Caki2 (cell line): ENCODE measurements at places on chromosomes 5 and 9. TPM values are rescaled to one million over a fixed set of nuclear protein-coding genes. Genes with fewer than 3 reads are reported as not detected.
A peak's percentile ranks its signal among the peaks of the same experiment; 100 is the strongest.

SV2C gene
- not detected in 2 replicates for total RNA-seq

SLC22A4 gene
- 5.2 TPM in 1 of 2 replicates, not detected in the other for total RNA-seq

FPGS gene
- total RNA-seq = 76.5 and 99.2 TPM in 2 replicates

NDUFS4 gene
- 62.3 and 87.7 TPM in 2 replicates for total RNA-seq

OLFM1 gene
- 2.6 and 3.7 TPM in 2 replicates for total RNA-seq

DNAI1 gene
- not detected in 2 replicates for total RNA-seq

SLC6A18 gene
- not detected in 2 replicates for total RNA-seq

CTNND2 gene
- total RNA-seq = not detected in 2 replicates

CBY3 gene
- total RNA-seq = not detected in 2 replicates

GRCh38 chr5:88503406-88503805 lies 234.8 kb upstream of the TMEM161B start:
- DNase-seq = no peak

- DNase-seq = no peak
Measured at GRCh38 chr9:748861-749497, 92.5 kb upstream of the DMRT1 start.

GRCh38 chr9:123548741-123549545 lies 192.9 kb downstream of the CRB2 start:
- DNase-seq = no peak

- no peak for DNase-seq
Measured at GRCh38 chr5:87741881-87742280, 329.2 kb upstream of the CCNH start.

DNA sequence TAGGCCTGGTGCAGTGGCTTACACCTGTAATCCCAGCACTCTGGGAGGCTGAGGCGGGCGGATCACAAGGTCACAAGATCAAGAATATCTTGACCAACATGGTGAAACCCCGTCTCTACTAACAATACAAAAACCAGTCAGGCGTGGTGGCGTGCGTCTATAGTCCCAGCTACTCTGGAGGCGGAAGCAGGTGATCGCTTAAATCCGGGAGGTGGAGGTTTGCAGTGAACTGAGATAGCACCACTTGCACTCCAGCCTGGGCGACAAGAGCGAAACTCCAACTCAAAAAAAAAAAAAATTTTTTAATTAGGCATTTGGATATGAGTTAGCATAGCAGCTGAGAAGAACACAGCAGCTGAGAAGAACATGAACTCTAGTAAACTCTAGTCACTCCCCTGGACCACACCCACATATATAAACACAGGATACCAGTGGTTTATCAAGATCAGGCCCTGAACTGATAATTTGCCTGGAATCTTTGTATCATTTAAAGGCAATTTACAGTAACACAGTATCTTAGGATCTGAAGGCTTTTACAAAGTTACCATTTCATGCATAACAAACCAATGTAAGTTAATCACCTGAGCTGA lies 4.6 kb upstream of the UGCG start:
- DNase-seq = peak; percentile 73

DNA sequence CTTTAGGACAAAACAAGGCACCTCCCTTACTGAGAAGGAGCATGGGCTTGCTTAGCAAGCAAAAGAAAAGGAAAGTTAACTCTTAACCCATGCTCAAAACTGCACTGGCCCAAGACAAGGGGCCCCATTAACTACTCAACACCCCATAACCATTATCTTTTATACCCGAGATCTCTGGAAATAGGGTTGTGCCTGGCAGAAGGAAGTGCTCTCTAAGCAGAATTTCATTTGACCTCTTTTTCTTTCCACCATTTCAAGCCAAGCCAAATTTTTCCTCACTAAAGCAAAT lies 167.2 kb downstream of the RASEF start:
- no peak for DNase-seq

DNA sequence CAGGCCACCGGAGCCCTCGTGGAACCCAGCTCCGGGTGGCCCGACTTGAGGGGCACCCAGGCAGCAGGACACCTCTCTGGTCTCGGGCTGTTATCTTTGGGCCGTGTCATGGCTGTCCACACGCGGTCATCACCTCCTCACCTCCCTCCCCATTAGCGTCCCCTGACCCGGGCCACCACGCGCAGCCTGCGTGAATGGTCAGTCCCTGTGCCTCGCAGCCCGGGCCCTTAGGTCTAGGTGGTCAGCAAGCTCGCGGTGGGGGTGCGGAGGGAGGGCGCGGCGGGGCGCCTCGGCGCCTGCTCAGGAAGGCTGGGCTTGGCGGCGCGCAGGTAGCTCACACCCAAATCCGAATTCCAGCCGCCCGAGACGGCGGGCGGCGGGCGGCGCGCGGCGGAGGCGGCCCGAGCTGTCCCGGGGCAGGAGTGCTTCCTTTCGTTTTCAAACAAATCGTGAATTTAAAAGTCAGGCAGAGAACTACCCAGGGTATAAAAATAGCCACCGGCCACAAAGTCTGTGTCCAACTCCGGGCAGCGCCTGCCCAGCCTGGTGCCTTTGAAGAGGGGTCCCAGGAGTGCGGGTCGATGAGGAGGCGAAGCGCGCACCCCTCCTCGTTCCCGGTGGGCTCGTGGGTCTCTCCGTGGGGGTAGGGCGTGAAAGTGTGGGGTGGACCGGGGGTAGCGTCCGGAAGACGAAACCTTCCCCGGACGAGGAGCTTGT lies 1.0 kb upstream of the RXRA start:
- peak; percentile 44 for DNase-seq

DNA sequence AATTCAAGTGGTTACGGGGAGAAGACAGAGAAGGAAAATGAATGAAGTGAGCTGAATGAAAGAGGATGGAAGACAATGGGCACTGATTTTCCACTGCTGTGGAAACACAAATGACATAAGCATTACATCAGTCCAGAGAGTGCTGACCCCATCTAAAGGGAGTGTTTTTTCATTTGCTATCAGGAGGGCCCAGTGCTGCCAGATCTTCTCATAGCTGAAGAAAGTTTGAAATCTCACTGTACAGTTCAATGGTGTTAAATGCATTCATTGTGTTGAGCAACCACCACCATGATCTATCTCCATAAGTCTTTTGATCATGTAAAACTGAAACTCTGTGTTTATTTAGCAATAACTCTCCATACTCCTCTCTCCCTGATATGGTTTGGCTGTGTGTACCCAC lies 41.5 kb upstream of the STARD4 start:
- no peak for DNase-seq

- DNase-seq = no peak
Measured at GRCh38 chr5:107776922-107777740, 106.4 kb upstream of the EFNA5 start.

GRCh38 chr5:149886692-149887470 lies 57.7 kb downstream of the PDE6A start:
- peak; percentile 12 for DNase-seq

- no peak for DNase-seq
Measured at GRCh38 chr5:9833871-9834270, 203.7 kb upstream of the TAS2R1 start.

DNA sequence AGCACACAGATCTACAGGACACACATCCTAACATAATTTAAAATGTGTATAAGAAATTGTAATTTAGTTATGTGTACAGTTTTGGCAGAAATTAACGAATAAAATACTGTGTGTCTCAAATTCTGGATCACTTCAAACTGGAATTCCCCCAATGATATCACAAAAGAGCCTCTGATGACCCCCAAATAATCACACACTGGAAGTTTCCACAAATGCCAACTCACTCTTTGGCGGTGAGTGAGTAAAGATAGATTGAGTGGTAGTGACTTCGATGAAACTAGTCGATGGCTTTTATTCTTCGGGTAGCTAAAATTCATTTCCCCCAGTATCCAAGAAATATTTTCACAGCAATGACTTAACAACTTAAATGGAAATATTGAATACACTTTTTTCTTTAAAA lies 2.2 kb downstream of the ZNF366 start:
- no peak for DNase-seq

- no peak for DNase-seq
Measured at GRCh38 chr5:125331987-125332598, 585.7 kb upstream of the ZNF608 start.

- no peak for DNase-seq
Measured at GRCh38 chr9:33133186-33133585, 34.0 kb downstream of the B4GALT1 start.

GRCh38 chr5:34609951-34610441 lies 46.1 kb upstream of the RAI14 start:
- DNase-seq = no peak

GRCh38 chr5:147963948-147964693 lies 57.8 kb upstream of the C5orf46 start:
- no peak for DNase-seq

DNA sequence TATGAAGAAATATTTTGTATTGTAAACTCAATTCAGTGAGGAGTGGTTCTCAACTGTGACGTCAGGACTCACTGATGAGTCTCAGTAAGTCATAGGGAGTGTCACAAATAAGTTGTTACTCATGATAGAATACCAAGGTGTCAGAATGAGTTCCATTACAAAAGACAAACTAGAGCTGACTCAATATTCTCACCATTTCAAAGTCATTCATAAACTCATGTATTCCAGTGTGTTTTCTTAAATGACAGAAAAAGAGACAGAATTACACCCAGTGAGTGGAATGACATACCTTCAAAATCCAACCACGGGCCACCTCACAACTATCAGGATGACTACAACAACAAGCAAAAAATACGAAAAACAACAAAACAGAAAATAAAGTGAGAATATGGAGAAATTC lies 321.5 kb downstream of the ENC1 start:
- no peak for DNase-seq

GRCh38 chr5:113809626-113810025 lies 296.1 kb downstream of the YTHDC2 start:
- no peak for DNase-seq

DNA sequence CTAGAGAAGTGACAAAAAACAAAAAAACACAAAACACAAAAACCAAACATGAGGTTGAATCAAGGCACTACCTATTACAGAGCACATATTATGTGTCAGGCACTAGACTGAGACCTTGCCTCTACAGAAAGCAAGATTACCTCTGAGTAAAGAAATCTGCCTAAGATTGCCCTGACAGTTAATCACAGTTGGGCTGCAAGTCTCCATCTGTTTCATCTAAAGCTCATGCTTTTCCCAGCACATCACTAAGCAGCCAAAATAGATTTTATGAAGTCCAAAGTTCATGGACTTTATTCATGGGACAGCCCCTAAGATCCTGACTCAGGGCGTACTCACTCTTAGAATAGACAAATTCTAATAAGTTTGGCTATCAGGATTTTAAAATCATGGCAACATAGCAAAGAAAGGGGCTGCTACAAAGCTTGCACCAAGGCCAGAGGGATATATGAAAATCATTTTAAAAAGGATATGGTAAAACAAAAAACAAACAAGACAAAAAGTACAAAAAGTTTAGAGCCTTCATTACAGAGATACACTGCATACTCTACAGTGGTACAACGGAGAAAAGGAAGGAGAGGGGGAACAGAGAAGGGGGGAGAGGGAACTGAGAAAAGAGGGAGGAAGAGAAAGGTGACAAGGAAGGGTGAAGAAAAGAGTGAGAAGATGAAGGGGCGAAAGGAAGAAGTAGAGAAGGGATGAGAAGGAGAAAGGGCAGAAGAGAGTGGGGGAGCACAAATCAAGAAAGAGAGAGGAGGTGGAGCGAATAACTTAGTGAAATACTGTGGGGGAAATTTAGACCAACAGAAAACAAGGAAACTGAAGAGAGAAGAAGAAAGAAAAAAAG lies 58.2 kb downstream of the RICTOR start:
- peak; percentile 34 for DNase-seq

- DNase-seq = no peak
Measured at GRCh38 chr5:7610531-7611177, 214.7 kb downstream of the ADCY2 start.

DNA sequence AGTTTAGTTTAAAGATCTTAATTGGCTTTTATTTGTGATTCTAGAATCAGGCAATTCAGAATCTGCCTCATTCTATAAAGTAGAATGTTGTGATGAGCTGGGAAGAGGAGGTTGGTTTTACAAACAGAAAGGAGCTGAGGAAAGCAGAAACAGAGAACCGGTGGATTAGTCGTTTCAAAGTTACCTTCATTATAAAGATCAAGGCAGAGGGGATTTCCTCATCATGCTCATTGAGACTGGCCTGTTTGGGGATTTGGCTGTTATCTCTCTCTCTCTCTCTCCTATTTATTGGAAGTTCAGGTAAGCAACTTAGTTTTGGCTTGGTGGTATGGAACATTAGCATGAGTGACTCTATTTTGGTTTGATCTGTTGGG lies 134.0 kb downstream of the GCNT1 start:
- DNase-seq = no peak

- no peak for DNase-seq
Measured at GRCh38 chr9:693201-694091, 148.1 kb upstream of the DMRT1 start.

DNA sequence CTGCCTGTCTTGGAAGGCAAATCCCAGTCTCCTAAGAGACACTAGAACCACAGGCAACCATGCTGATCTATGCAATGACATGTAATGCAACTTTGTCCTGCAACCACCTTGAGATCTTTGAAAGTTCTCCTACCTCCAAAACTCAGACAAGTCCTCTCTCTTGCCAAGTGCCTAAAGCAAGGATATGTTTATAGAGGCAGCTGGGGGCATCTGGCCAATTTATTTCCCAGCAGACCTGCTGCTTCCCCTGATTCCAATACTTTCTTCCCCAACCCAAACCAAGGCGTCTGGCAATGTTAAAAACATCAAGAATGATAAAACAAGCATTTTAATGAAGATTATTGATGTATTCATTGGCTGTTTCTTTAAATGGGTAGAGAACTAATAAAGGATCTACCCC lies 138.4 kb downstream of the DOCK8 start:
- DNase-seq = no peak
